ENCODE measurements at places on chromosomes 5 and 9.

GRCh38 chr9:133367778-133368177 is 8.1 kb downstream of the SURF4 start:
- DNase-seq, result no peak

DNA sequence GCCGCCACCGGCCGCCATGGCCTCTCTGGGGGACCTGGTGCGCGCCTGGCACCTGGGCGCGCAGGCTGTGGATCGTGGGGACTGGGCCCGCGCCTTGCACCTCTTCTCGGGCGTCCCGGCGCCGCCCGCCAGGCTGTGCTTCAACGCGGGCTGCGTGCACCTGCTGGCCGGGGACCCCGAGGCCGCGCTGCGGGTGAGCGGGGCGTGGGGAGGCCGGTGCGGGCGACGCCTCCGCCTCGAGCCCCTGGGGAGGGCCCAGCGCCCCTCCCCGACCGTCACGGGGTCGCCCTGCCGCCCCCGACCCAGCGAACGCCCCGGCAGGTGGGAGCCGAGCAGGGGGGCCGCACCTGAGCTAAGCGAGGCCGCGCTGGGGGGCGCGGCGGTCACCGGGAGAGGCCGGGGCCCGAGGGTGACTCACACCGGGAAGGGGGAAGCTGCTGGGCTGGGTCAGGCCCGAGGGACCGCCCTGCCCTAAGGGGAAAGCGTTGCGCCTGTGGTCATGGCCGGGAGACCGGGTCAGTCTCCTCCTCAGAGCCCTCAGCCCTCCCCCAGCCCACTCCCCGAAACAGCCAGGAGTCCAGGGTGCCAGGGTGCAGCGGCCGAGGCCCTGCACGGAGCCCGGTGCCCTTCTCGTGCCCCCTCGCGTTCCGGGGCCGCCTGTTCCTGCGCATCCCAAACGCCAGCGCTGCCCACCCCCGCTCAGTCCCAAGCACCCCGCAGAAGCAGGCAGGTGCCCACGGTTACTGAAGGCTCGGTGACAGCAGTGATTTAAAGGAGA is 510 bp downstream of the NOXA1 start:
- no peak for DNase-seq

DNA sequence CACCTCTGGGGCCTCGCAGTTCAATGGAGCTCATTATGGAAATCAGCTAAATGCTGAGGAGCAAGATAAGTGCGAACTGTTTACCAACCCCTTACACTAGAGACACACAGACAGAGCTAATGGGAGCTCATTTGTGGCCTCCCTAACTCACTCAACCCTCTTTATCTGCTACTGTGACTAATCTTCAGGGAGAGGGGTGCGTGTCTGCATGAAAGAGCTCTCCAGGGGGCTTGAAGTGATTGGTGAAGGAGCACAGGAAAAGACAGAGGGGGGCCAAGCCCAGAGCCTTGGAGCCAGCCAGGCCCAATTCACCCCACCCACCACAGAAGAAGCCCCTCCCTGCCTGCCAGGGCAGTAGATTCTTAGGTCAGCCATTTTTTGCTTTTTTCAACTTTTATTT is 466.8 kb upstream of the BRINP1 start:
- no peak for DNase-seq

DNA sequence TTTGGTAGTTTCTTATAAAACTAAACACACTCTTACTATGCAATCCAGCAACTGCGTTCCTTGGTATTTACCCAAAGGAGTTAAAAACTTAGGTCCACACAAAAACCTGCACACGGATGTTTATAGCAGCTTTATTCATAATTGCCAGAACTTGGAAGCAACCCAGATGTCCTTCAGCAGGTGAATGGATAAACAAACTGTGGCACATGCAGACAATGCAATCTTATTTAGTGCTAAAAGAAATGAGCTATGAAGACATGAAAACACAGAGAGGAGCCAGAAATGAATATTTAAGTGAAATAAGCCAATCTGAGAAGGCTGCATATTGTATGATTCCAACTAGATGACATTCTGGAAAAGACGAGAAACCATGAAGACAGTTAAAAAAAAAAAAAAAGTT is 10.7 kb downstream of the WNK2 start:
- DNase-seq, result no peak

GRCh38 chr5:58156973-58157701 is 302.7 kb downstream of the PLK2 start:
- DNase-seq, result no peak
